ENCODE measurements at places on chromosomes 16 and 17.
A peak's percentile ranks its signal among the peaks of the same experiment; 100 is the strongest.

- peak; percentile 7 for DNase-seq
Measured at GRCh38 chr17:56598466-56598865, 5.0 kb downstream of the NOG start.

DNA sequence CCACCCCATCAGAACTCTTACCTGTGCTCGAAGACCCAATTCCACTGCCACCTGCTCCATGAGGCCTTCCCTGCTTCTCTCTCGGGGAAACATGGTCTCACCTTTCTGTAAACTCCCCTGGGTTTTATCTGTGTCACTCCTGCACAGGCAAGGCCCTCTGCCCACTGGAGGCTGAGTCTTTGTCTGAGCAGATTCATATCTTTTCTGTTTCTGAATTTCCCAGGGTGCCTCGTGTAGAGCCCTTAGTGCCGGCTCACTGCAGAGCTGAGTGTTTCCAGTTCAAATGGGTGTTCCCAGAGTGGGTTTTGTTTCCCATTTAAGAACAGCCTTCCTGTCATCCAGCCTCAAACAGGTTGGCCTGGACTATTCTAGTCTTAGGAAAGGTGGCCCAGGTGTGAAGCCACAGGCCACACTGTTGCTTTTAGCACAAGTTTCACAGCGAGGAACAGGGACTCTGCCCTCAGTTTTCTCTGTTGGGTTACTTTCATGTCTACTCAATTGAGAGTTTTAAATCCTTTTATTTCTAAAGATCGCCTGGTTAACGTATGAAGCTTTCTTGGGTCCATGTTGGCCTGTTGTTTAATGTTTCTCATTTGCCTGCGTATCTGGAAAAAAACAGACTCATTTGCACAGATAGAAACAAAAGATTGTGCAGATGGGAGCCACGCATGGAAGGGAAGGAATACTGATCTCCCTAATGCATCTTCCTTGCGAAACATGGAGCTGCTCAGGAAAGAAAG is 228.7 kb downstream of the MSI2 start:
- DNase-seq: no peak

DNA sequence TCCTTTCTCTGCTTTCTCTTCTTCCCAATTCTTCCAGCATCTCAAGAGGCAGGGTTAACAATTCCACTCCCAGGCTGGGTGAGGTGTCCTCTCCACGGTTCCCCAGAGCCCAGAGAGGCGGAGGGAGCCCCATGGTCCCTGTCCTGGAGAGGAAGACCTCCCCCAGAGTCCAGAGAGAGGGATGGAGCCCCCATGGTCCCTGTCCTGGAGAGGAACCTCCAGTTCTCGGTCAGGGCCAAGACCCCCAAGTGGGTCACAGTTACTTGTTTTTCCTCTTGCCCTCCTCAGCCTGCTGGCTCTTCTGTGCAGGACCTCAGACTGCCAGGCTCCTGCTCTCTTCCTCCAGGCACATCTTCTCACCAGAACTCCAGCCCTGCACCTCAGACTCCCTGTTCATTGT is 135.2 kb downstream of the RPTOR start:
- no peak for DNase-seq

DNA sequence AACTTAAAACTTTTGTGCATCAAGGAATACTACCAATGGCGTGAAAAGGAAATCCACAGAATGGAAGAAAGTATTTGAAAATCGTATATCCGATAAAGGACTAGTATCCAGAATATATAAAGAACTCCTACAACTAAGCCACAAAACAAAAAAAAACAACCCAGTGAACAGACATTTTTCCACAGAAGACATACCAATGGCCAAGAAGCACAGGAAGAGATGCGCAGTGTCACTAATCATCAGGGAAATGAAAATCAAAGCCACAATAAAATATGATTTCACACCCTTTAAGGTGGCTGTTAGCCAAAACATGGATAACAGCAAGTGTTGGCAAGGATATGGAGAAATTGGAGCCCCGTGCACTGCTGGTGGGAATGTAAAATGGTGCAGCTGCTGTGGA is 203.3 kb downstream of the SEC14L1 start:
- no peak for DNase-seq

DNA sequence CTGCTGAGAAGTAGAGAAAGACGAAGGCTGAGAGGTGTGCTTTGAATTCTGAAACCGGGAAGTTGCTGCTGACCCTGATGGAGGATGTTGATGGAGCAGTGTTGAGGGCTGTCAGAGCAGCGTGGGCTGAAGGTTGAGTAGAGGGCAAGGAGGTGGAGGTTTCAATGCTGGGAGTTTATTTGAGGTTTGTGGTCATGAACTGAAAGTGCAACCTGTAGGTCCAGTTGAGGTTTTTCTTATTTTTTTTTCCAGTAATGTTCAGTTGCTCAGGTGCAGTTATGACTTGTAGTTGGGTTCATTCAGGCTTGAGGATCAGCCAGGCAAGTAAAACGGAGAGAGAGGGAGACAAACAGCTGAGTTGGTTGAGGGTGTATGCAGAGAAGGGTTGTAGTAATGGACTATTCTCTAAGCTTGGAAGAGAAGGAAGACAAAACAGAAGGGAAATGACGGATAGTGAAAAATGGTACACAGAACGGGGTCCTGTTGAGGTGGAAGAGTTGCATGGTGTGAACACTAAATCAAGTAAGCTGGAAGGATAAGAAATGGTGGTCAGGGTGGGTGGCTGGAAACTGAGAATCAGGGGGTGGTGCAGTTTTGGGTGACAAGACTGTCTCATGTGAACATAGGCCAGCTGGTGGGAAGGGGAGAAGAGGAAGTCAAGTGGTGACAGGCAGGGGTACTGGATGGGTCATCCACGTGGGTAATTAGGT is 8.7 kb upstream of the UBE2G1 start:
- no peak for DNase-seq

GRCh38 chr17:66652840-66653507 is 181.9 kb upstream of the CACNG5 start:
- no peak for DNase-seq

- DNase-seq: no peak
Measured at GRCh38 chr16:64696866-64697265, 425.0 kb downstream of the CDH11 start.

GRCh38 chr16:57379579-57379978 is 7.3 kb downstream of the CX3CL1 start:
- no peak for DNase-seq
